ENCODE measurements at places on chromosomes 2 and 18.

DNA sequence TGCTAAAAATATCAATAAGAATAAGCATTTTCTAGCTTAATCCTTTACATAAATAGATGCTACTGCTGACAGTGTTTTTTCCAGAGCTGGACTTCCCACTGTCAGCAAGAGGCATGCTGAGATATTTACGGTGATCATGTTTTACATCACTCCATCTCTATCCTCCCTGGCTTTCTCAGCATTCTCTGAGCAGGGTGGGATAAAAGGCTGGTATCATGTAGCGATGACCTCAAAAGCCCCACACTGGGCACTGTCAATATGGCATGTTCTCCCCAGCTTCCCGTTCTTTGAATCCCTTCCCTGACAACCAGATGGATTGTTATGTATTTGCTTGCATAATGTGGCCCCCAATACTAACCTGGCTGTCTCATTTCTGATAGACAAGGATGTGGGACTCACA lies 83.2 kb upstream of the EPHA4 start:
- DNase-seq, result no peak

- no peak for DNase-seq
Measured at GRCh38 chr2:60154142-60154541, 399.3 kb downstream of the BCL11A start.

- no peak for DNase-seq
Measured at GRCh38 chr18:31225668-31226067, 63.0 kb upstream of the DSC1 start.

DNA sequence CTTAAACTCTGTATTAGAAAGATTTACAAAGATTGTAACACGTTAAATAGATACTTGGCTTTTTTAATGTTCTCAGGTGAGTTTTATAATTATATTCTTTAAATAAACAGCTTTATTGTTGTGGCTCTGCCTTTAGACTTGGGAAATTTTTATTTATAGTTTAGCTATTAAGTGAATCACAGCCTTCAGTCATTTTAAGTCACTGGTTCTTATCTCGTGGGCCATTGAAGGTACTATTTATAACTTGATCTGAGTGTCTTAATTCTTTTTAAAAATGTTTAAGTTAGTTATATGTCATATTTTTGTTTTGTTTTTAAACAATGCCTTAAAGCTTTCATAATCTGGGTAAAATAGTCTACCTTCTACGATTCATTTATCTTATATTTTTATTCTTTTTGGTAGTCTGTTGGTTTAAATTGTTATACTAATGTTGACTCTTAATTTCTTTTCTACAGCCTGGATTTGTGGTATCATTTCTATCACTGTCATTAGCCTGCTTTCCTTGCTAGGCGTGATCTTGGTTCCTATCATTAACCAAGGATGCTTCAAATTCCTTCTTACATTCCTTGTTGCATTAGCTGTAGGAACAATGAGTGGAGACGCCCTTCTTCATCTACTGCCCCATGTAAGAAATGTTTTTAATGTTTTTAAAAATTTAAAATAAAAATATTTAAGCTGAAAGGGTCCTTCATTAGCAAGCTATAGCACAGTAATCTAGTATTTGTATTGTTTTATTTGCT lies 49.3 kb downstream of the SLC39A10 start:
- no peak for DNase-seq

DNA sequence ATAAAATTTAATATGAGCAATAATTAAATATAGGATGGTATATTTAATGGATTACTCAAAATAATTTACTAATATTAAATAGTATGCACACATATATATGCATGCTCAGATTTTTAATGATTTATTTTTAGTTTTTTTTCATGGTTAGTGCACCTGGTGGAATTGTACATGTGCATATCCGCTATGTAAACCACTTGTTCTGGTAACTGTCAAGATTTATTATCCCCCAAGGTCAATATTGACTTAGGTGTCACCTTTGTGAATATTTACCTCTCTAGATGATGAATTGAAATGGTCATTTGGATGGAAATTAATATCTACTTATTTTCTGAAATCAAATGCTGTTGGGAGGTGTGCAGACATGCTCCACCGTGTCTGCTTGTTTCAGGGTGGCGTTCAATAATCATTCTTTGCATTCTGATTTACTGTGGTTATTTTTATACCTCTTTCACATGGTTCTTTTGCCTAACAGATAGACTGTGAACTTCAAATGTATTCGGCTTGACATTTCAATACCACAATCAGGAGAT lies 14.7 kb downstream of the CNTNAP5 start:
- no peak for DNase-seq

DNA sequence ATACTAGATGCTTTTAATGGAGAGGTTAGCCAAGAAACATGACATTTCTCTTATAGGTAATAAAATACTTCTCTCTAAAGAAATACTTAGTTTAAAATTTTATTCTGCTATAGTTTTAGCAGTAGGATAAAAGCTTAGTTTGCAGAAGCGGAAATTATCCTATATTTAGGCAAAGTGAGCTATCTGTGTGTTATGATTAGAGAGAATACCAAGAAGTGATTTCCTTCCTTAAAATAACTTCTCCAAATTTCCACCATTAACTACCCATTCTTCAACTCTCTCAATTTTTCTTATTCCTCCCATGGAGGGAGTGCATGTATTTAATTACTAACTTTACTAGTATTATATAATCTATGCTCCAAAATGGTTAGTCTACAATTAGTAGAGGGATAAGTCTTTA lies 15.8 kb upstream of the IL1RL1 start:
- DNase-seq, result no peak

DNA sequence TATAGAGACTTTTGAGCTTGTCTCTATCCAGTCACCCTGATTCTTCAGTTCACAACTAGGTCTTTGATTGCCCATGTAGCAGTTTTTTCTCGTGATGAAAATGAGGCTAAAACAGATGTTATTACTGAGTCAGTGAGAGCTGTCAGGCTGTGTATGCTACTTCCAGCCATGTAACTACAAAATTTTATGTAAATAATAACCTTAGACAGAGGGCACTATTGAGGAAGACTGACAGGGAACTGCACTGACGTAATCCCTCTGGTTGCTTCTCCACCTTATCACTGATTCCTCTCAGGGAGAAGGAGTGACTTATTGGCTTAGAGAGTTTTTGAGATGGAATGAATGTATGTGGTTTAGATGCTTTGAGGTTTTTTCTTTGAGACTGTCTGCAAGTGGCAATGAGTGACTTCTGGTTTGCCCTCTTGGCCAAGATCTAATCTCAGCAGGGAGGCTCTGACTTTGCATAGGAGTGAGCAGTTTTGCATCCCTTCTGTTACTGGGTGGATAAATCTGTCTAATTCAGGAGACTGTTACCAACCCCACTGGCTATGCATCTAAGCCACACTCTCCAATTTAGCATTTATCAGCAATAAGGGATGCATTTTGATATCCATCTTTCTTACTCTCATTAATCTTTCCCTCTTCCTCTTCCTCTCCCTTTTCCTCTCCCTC lies 555.2 kb upstream of the FANCL start:
- no peak for DNase-seq

DNA sequence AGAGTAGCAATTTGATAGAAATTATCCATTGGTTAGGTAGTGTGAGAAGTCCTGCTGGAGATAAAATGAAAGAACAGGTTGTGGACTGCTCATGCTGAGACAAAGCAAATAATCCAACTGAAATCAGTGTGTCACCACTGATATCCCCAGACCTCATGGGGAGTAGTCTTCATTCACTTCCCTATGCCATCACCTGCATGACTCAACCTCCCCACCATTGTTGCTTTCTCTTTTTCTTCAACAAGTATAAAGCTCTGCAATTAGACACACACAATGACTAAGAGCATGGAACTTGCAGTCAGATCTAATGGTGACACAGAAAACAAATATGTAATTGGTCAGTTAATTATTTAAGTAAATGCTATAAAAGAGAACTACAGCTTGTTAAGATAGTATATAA lies 475.3 kb downstream of the RIT2 start:
- no peak for DNase-seq

DNA sequence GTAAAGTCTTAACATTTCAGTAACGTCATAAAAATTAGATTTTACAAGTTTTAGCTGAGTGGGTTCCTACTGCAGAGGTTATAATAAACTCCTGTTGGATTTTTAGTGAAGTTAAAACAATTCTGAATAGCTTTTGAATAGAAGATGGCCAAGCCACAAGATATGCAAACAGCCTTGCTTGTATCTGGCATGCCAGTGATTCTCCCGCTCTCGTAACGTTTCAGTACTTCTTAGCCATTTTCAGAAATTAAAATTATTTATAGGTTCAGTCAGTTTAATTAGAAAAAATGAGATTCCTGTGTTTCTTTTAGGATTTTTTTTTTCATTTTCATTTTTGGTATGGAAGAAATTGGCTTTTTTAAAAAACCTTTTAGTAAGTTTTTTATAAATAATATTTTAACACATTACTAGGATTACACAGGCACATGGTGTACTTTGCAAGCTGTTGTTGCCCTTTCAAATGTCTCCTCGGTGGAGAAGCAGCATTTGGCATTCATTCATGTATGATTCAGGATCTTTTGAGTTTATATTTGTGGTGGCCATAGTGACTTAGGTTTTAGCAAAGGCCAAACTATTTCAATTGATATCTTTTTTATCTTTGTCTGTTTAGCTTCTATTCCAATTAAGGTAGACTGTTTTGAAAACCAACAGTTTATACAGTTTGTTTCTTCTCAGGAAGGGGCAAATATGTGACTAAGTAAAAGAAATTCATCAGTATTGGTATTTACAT lies 30.6 kb upstream of the RND3 start:
- DNase-seq, result no peak

GRCh38 chr2:241000831-241001321 lies 2.5 kb downstream of the SNED1 start:
- peak; percentile 11 for DNase-seq

DNA sequence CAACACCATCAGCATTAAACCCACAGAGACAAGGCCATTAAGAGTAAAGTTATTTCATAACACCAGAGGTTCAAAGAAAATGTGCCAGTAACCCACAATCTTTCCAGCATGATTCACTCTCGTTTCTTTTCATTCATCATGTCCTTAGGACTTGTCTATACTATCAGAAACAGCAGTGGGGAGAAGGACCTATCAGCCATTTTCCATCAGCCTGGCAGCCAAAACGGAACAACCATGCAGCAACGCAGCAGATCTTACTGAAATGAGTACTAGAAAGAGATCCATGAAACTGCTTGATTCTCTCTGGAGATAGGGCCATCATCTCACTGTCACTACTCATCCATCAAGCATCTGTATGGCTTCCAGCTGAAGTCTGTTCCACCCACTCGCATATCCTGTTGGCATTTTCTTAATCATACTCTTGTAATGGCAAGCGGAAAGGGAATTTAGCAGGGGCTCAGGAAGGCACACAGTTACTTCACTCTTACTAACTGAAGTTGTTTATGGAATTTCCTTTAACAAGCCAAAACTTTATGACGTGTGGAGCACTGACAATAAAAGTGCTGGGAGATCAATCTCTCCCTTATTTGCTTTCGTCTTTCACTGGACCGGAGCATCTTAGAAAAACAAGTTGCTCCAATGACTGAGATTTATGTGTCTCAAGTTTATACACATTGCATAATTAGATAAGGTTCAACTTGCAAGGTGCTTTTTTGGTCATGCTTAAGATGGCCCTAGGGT lies 69.7 kb downstream of the EPHA4 start:
- DNase-seq, result no peak

- no peak for DNase-seq
Measured at GRCh38 chr2:151669585-151670081, 64.6 kb downstream of the NEB start.

DNA sequence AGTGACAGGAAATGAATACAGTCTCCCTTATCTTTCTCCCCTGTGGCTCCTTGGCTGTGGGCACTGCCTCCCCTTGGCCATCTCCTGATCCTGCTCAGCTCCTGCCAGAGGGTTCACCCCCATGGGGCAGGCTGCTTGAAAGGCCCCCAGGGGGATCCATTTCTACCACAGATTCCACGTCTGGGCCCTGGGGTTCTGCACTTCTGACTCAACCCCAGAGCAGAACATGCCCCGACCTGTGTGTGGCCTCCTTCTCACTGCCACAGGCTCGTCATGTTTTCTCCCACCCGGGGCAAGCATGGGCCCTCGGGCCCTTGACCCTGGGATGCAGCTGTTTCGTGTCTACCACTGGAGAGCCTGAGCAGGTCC lies 122.2 kb downstream of the ACKR3 start:
- DNase-seq, result no peak

GRCh38 chr2:217552081-217552480 lies 450.7 kb downstream of the TNS1 start:
- no peak for DNase-seq

DNA sequence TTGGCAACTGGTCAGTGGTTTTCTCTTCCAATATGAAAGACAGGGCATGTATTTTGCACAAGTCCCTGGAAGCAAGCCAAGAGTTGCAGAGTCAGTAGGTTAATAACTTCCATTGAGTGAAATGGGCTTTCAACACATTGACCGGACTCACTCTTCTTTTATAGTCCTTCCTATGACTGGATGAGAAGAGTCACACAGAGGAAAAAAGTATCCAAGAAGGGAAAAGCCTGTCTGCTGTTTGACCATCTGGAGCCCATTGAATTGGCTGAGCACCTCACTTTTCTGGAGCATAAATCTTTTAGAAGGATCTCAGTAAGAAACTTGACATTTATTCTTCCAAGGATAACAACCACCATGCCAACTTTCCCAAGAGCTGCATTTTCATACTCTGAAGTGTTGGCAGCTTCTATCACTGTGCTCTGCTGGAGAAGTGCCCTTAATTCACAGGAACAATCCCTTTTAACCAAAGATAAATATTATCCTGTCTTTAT lies 45.4 kb downstream of the RASGRP3 start:
- DNase-seq, result no peak

- no peak for DNase-seq
Measured at GRCh38 chr2:19409046-19409445, 50.6 kb upstream of the OSR1 start.

GRCh38 chr2:189164746-189165145 lies 14.8 kb downstream of the COL5A2 start:
- DNase-seq, result no peak

DNA sequence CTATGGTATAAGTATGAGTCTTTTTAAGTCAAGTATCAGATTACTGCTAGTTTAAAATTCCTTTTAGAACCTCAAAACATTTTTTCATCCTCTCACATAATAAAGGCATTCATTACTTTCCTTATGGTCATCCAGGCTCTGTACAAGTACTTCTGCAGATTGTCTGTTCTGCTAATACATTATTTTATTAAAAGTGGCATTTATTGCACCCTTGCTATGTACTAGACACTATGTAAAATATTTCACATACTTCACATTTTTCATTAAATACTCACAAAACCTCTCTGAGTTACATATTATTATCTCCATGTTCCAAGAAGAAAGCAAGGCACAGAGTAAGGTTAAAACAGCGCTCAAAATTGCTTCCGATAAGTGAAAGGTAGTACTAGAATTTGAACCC lies 84.1 kb downstream of the RAPH1 start:
- no peak for DNase-seq

DNA sequence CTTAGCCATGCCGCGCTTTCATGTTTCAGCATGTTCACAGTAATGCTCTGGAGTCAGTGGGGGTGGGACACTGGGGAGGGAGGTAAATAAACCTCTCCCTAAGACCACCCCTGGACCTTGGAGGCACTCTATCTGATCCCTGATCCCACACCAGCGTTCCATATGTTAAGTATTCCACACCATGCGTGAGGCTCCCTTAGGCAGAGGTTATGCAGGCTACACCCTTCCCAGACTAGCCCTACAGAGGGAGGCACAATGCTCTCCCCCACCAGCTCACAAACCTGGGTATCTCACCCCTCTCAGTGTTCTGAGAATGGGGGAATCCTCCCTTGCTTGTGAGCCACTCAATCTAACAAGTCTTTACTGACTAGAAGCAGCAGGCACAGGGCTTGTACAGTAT lies 1610.4 kb upstream of the ZEB2 start:
- DNase-seq, result no peak
